Panc1 (cell line): ENCODE measurements at places on chromosomes 5 and 9.

- peak; percentile 87 for DNase-seq
Measured at GRCh38 chr5:52922384-52922783, 66.8 kb upstream of the ITGA2 start.

DNA sequence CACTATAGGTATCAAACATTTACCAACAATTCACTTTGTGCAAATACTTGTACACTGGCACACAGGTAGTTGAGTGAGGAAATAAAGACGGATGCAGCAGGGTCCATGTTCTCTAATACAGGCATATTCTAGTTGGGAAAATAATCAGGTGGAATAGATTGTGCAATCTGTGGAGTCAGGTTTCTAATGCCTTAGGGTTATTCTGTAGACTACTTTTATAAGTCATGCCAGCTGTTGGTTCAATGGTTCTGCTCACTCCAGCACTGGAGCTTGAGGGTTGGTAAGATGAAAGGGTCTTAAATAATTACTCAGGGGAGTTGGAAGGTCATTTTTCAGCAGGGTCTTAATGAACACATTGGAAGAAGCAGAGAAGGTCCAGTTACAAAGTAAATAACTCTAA lies 690.3 kb upstream of the DMAC1 start:
- no peak for DNase-seq

DNA sequence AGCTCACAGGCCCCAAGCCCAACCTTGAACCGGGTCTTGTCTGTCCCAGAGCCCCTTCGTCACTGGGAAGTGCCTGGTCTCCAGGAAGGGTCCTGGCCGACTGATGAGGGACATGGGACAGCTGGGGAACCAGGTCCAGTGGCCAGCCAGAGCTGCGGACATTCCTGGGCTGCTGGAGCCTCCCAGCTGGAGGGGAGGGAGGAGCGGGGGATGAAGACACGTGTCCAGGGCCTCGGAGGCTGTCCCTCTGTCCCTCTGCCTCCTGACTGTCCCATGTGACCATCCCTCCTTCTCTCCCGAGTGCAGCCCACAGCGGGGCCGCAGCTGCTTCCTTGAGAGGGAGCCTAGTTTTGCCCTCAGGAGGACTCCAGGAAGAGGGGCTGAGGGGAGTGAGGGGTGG lies 41.7 kb upstream of the UBAC1 start:
- no peak for DNase-seq

DNA sequence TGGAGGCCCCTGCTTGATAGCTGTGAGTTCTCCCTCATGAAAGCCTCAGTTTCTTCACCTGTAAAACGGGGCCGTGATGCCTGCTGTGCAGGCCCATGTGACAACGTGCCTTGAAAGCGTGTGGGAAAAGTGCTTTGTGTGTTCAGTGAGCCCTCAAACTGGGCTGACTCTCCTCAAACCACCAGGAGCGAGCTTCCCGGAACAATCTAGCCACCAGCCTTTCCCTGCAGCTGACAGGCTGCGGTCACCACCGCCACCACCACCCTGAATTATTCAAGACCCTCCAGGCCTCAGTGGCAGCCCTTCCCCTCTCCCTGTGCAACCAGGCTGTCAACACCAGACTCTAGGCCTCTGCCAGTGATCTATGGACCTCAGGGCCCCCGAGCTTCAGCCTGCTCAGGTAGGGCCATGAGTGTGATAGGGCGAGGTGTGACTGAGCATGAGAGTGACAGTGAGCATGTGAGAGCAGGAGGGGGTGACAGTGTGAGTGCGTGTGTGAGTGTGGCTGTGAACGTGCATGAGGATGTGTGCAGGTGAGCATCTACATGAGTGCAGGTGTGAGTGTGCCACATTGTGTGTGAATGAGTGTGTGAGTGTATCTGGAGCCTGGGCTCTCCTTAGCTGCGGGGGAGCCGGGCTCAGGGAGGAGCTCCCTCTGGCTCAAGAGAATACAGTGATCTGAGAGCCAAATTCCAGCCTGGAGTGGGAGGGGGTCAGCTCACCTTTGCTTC lies 53.3 kb upstream of the PSD2 start:
- DNase-seq: no peak

DNA sequence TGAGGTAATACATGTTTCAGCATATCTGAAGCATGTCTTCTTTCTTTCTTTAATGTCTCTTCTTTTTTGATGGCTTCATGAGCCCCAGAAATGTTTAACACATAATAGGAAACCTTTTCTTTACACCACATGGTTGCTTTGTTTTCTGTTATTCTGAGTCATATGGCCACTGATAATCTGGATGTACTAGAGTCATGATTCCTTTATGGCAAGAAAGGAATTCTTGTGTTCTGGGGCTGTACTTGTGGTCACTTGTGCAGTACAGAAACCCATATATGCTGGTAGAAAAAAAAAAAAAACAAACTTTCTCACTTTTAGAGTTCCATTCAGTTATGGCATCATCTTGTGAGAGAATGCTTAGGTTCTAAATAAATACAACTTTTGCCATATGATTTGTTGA lies 1669.3 kb upstream of the CDH9 start:
- DNase-seq: no peak

- no peak for DNase-seq
Measured at GRCh38 chr5:150590979-150591695, 49.3 kb upstream of the SYNPO start.

- DNase-seq: no peak
Measured at GRCh38 chr5:168204165-168204564, 87.3 kb upstream of the WWC1 start.

- DNase-seq: no peak
Measured at GRCh38 chr5:158809310-158809850, 290.3 kb downstream of the EBF1 start.

GRCh38 chr5:149153193-149153750 lies 12.0 kb downstream of the ABLIM3 start:
- no peak for DNase-seq

- DNase-seq: no peak
Measured at GRCh38 chr5:129241755-129242154, 147.2 kb downstream of the ISOC1 start.

DNA sequence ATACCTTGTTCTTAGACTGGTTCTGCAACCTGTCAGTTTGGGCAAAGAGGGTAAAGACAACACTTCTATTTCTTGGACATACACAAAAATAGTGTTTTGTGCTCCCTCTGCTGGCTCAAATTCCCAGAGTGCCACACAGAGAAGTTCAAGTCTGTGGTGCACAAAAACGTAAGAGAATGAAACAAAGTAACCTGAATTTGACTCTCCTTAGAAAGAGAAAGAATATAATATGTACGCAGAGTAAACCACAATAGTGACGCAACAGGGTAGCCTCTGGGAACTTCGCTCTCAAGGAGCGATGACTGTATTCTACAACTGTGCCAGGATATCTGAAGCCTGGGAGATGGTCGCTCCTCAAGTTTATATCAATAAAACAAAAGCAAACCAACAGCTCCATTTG lies 18.5 kb downstream of the DDX31 start:
- DNase-seq: no peak

DNA sequence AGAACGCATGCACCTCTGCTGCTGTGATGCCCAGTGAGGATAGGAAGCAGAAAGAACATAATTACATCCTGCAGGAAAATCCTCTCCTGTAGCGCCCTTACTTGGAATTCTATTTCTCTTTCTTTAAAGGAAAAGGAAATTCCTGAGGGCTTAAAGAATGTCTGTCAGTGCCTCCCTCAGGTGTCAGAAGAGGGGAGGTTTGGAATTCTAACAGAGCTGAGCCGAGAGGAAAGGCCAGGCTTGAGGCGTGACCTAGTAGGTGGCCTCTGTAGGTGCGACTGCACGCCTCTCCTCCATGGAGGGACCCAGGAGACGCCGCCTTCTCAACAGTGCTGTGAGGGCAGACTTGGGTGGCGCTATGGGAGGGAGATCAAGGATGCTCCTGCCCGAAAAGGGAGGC lies 55.9 kb upstream of the ERCC6L2 start:
- DNase-seq: no peak

DNA sequence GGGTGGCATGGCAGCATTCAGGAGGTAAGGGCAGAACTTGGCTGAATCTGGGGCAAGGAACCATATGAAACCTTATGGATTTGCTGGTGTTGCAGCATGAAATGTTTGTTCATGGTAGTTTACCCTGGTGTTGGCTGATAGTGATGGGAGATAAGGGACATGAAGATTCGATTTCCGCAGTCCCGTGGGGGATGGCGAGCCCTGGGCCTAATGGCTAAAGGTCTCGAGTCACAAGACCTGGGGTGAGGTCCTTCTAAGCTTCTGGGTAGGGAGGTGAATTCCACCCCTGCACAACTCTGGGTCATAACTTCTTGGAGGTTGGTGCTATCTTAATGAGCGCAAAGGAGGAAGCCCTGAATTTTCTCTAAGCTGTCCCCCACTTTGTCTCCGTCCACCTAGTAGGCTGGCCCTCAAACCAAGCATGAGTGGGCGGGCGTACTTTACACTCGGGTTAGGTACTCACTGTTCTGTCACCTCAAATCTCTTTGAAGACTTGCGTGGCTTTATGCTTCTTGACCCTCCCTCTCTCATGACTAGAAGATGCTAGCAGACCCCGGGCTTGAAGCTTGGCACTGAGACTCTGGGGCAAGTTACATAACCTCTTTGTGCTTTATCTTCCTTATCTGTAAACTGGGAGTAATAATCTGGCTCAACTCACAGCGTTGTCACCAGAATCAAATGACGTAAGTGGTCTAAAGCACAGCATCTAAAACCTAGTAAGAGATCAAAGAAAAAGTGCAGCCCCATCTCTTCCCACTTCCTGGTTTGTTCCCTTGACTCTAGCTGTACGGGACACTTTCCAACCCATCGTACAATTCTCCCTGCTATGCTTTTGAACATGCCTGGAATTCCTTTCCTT lies 72.5 kb downstream of the BASP1 start:
- DNase-seq: no peak

GRCh38 chr5:135566422-135567400 lies 12.1 kb downstream of the CXCL14 start:
- DNase-seq: no peak

DNA sequence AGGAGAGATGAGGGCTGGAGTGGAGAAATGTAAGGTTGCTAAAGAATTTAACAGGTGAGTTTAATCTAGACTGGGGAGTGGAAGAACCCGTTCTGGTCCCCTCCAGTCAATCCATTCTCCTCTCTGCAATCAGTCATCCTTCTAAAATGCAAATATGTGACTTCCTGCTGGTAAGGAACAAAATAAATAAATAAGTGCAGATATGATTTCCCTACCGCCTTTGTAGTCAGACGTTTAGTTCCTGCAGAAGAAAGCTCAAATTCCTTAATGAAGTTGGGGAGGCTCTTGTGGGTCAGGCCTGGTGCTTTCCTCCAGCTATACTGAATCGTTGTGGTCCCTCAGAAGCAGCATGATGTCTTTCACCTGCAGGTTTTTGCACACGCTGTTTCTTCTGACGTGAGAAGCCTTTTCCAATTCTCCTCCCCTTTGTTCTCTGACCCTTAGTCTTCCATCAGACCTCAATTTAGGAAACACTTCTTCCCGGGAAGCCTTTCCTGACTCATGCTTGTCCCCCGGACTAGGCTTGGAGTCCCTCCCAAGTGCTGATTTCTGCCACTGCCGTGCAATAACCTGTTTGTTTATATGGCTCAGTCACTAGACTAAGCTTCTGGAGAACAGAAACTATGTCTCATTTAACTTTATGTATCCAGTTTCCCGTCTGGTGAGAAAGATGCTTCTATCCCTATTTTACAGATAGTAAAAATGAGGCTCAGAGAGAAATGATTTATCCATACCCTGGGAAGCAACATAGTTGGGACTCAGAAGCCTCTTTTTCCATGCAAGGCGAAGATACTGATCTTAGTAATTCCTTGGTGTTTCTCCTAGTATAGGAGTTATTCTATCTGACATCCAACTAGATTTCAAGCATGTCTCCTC lies 1.3 kb downstream of the ATP6V1G1 start:
- no peak for DNase-seq

GRCh38 chr9:14584571-14584970 lies 108.7 kb downstream of the ZDHHC21 start:
- no peak for DNase-seq

- no peak for DNase-seq
Measured at GRCh38 chr5:5342784-5343183, 79.7 kb upstream of the ICE1 start.

GRCh38 chr9:113998525-113999255 lies 79.4 kb downstream of the AMBP start:
- no peak for DNase-seq

DNA sequence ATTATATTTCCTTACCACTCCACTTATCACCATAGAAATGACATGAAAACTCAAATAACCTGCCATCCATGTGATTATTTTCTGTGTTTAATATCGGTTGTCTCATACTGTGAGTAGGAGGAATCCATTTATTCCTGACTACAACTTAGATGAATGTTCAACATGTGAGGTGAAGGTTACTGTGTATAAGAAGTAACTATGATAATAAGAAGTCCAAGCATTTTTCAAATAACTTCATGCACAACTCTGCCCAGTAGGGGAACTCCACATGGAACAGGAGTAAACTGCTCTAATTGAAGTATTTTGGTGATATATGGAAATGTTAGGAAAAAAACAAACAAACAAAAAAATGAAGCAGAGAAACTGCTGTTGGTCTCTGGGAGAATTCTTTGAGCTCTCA lies 447.5 kb upstream of the GRIN3A start:
- no peak for DNase-seq

DNA sequence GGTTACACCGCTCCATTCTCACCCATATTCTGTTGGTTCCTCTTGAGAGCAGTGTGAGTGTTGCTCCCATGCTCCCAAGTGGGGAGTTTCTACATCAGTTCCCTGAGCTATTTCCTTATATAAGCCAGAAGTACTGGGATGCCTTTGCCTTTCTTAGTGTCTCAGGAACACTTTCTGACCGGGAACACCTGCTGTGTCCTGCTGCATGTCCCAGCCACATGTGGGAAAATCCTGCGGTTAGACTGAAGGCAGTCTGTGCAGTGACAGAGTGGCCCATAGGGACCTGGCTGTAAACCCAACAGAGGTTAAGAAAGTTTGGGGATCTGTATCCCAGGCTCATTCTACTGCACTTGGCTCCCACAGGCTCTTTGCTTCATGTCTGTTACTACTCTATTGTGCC lies 126.0 kb downstream of the EGFLAM start:
- no peak for DNase-seq
